ENCODE measurements at places on chromosomes 2 and 18.

- DNase-seq = peak; percentile 80
Observed at GRCh38 chr2:191218292-191218898, 26.8 kb upstream of the MYO1B start.

- no peak for DNase-seq
Observed at GRCh38 chr2:166297951-166298350, 77.8 kb downstream of the SCN9A start.

DNA sequence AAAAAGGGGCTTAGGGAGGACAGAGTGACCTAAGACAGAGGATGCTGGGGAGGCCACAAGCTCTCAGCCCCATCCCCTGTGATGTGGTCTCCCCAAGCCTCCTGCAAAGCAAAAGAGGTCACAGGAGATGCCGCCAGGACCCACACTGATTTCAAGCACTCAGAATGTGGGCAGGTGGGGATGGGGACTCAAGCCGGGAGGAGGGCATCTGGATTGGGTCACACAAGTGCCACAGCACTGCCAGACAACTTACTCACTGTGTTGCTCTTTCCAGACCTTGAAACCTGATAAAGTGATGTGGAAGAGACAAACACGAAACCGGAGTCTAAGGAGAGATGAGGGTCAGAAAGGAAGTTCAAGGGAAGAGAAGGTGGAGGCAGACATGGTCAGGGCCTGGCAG is 95.7 kb downstream of the TTC32 start:
- DNase-seq = no peak

GRCh38 chr2:153823880-153824279 is 47.8 kb upstream of the GALNT13 start:
- peak; percentile 84 for DNase-seq

DNA sequence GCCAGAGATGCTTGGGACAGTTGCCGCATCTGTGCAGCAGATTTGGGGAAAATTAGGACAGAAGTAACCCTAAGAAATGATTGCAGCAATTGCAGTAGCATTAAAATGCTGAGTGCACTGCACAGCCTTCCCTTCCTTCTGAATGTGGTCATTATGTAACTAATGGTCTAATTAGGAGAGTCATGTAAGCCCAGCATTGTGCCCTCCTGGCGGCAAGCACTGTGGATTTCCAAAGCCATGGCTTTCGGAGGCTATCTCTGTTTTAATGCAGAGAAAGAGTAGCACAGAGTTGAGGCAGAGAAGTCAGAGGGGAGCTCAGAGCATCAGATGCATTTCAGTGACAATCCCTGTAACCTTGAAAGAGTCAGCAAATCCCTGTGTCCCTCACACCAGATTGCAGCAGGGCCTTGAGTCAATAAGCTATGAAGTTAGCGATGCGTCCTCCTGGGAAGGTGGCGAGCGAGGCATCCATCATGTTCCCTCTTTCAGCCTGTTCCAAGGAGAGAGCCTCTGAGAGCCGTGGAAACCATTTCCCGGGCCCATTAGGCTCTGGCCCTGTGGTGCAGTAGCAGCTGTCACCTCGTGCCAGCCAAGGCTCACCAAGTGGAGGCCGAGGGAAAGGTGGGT is 307.2 kb downstream of the FBXO15 start:
- no peak for DNase-seq

DNA sequence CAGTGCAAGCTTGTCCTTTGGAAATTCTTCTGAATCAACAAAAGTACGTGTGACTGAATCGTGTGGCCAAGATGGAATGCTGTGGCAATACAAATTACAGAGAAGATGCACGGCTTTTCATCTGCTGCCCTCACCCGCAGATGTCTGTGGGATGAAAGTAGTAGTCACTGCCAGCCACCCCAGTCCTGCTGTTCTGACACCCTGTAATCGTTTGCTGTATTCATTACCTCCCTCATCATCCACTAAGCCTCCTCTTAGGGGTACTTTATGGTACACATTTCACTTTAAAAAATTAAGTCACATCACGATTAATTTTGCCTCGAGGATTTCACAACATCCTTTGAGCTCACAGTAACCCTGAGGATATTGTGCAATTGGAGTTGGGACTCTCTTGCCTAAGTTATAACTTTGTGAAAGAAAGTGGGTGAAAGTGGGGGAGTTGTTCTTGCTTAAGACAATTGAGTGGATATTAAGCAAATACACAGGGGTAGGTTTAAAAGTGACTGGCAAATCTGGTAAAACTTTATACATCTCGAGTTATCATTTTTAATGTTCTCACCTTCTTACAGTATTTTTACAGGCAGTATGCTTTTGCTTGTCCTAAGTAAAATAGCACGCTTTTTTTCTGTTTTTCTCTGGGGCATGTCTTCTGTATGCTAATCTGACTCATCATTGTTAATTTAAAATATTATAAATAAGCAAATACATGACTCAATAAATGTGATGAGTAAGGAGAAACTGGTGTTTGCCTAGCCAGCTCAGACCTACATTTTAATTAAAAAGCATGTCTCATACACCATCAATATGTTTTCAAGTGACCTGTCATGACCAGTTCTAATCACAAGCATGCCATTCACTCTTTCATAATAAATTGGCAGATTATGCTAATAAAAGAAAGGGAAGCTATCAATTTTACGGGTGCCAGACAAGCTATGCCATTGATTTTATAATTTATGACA is 680.9 kb downstream of the IRS1 start:
- DNase-seq = peak; percentile 94

GRCh38 chr18:59144483-59144882 is 4.8 kb downstream of the SEC11C start:
- no peak for DNase-seq

GRCh38 chr2:9498210-9498609 is 23.9 kb downstream of the IAH1 start:
- DNase-seq = peak; percentile 13

GRCh38 chr2:197705912-197706838 is 1.0 kb downstream of the MARS2 start:
- DNase-seq = peak; percentile 25

DNA sequence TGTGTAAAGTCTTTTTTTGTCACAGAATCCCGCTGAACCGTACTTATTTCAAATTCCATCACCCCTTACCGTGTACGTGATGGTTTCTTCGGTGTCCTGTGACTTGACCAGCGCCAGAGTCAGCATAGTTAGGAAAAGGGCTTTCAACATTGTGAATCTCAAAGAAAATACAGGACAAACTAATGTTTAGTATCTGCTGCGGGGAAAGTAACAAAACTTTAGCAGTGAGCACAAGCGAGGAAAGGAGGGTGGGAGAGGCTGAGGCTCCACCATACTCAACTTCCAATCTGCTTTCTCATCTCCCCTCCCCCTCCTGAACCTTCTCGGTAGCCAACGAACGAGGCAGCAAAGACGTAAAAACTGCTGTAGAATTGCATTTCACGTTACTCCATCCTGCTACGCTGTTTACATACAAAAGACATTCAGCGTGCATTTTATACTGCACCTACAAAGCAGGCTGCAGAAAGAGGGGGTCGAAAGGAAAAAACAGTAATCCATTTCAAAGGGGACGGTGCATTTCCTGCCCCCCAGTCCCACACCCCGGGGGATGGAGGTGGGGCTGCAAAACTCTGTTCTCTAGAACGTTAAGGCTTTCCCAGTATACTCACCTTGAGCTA is 1.2 kb downstream of the EFEMP1 start:
- DNase-seq = no peak

- peak; percentile 75 for DNase-seq
Observed at GRCh38 chr2:11477994-11478393, 12.0 kb upstream of the E2F6 start.

DNA sequence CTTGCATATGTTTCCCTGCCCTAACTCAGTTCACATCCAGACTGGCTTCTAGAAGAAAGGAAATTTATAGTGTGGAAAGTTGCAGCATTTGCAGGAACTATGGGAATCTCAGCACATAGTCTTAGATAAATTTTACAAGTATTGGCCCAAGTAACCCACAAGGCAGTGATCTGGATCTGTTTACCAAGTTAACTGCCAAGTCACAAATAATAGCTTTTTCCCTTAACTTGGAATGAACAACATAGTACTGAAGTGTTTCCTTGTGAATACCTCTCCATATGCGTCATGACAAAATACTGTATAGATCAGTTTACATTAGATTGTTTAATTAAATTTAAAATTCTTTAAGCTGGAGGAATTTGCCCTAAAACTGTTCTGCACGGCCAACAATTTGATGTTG is 255.8 kb upstream of the EPAS1 start:
- no peak for DNase-seq

- no peak for DNase-seq
Observed at GRCh38 chr2:98445177-98445682, 572 bp downstream of the INPP4A start.

- DNase-seq = no peak
Observed at GRCh38 chr2:626491-627339, 50.5 kb downstream of the TMEM18 start.

GRCh38 chr18:79413426-79413825 is 17.7 kb downstream of the NFATC1 start:
- DNase-seq = no peak

- peak; percentile 15 for DNase-seq
Observed at GRCh38 chr2:220460257-220460985, 833.0 kb downstream of the SLC4A3 start.
